Stimulated activated CD8-positive, alpha-beta memory T cell treated with anti-CD3 and anti-CD28 coated beads, Interleukin-15, amount 100 ng/mL, for 1 hour (primary cell): ENCODE measurements at places on chromosomes 16 and 17.

GRCh38 chr17:45270828-45271418 lies 9.0 kb upstream of the SPATA32 start:
- peak; percentile 38 for DNase-seq

DNA sequence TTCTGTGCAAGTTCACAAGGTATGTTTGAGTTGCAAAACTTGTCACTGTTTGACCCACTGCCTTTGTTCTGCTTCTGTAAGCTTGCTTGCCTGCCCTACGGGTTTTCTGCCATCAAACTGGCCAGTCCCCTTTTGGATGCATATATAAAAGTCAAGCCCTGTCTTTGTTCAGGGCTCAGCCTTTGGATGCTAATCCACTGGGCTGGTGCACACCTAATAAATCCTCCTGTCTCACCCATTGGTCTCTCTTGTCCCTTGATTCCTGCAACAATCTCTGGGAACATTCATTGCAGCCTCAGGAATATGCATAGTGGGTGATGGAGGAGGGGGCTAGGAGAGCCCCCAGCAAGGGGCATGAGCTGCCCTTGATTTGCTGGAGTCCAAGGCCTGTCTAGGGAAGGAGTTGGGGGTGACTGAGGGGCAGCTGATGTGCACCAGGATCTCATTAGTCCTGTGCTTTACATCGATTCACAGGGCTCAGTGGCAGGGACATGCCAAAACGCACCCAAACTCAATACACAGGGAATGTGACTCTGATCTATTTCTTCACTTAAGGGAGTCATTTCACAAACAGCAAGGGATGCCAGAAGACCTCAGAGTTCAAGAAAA lies 225.4 kb upstream of the NLRP1 start:
- no peak for DNase-seq

- no peak for DNase-seq
Measured at GRCh38 chr16:15942931-15943690, 6.3 kb upstream of the ABCC1 start.

DNA sequence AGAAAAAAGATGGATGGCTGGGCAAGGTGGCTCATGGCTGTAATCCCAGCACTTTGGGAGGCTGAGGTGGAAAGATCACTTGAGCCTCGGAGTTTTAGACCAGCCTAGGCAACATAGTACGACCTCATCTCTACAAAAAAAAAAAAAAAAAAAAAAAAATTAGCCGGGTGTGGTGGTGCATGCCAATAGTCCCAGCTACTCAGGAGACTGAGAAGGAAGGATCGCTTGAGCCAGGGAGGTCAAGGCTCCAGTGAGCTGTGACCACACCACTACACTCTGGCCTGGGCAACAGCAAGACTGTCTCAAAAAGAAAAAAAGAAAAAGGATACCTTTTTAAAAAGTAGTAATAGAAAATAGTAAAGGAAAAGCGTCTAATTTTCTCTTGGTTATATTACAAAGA lies 20.7 kb downstream of the ZNF652 start:
- DNase-seq = no peak

- no peak for DNase-seq
Measured at GRCh38 chr17:75087558-75088453, at the start of gene SLC16A5. Gene SLC16A5, plus strand, starts transcription at chr17:75087954. Its CDS starts 5,683 bp downstream, at chr17:75093637.

DNA sequence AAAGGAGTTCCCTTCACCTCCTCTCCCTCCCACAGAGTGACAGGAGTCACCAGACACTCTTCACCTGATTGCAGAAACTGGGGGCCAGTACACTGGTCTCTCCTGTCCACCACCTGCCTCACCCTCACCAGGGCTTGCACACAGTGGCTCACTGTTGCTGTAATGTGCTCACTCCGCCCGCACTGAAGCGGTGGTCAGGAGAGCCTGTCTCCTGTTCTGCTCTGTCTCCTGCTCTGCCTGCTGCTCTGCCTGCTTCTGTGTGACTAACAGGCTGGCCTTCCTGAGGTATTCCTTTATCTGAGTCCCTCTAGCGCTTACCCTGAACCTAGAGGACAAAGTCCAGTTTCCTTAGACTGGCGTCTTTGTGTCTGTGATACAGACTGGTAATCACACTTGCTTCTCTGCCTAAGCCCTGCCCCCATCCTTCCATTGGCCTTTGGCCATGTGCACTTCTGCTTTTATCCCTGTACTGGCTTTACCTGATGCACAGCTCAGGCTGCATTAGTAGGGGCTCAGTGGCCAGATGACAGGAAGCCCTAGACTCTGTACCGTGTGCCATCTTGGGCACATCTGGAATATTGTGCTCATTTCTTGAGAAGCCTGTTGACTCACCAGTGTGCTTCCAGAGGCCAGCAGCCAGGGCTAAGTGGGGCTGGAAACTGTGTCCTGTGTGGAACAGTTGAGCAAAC lies 13.3 kb downstream of the PROCA1 start:
- no peak for DNase-seq

- DNase-seq = no peak
Measured at GRCh38 chr16:629185-629832, 1.5 kb upstream of the WFIKKN1 start.
